ENCODE measurements at places on chromosomes 2 and 18.

GRCh38 chr2:158815166-158815565, 20.0 kb downstream of the DAPL1 start:
- DNase-seq, result no peak

DNA sequence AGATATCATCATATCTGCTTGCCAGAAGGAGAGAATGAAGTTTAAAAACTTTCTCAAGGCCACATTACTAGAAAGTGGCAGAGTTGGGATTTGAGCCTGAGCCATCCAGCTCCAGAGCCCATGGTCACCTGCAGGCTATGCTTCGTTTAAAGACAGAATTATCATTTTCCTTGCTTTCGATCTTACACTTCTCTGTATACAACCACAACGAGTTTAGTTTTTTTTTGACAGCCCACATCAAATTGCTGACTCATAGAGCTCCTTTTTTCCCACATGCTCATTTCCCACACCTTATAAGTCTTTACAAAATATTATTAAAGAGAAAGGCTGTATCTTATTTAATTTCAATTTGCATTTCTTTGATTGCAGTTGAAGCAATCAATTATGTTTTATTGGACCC, 6.5 kb downstream of the PLEK start:
- no peak for DNase-seq

DNA sequence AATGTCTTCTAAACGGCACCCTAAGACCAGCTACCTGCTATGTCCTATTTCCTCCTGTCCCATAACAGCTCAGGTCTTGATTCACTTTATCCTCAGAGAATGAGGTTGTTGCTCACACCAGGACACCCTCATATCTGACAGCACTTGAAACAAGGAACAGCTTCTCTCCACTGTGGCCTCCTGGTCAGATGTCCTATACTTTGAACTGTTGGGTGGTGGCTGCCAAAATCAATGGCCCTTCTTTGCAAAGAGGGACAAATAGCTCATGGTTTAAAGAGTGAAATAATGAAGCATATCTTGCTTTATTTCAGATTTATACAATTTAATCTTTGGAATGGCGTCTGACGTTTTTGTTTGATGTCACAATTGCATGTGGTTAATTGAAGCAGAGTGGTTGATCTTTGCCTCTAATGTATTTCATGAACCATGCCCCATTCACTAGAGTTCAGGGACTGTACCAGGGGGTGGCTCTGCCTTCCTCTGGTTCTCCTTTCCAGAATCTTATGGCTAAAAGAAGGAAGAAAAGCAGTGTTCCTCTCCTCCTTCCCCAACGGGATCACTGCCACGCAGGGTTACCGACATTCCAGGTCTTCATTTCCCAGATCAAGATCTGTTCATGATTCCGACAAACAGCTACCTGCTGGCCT, 24.1 kb upstream of the ZCCHC2 start:
- DNase-seq, result no peak

DNA sequence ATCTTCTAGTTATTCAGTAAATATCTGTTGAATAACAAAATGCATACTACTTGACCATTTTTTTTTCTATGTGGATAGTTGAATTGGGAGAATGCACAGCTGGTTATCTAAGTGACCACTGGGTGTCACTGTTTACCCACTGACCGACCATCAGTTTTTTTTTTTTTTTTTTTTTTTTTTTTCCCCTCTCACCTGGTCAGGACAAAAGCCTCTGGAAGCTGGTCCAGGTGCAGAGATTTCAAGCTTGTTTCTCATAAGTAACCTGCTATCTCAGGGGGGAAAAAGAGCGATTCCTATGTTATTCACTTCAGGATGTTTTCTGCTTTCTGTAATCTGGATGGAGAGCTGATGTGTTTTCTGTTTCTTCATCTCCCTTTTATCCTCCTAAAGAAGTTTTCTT, 256.0 kb downstream of the DCDC2C start:
- no peak for DNase-seq

GRCh38 chr2:238557936-238558335, 131.2 kb downstream of the ASB1 start:
- DNase-seq, result no peak

Measured in stimulated activated CD4-positive, alpha-beta T cell treated with anti-CD3 and anti-CD28 coated beads, Interleukin-1b, Interleukin-23, amount 100 ng/mL, for 1 hour (primary cell).